Stimulated activated CD8-positive, alpha-beta memory T cell treated with anti-CD3 and anti-CD28 coated beads, Interleukin-7, amount 100 ng/mL, for 1 hour (primary cell): ENCODE measurements at places on chromosomes 7 and 10.

DNA sequence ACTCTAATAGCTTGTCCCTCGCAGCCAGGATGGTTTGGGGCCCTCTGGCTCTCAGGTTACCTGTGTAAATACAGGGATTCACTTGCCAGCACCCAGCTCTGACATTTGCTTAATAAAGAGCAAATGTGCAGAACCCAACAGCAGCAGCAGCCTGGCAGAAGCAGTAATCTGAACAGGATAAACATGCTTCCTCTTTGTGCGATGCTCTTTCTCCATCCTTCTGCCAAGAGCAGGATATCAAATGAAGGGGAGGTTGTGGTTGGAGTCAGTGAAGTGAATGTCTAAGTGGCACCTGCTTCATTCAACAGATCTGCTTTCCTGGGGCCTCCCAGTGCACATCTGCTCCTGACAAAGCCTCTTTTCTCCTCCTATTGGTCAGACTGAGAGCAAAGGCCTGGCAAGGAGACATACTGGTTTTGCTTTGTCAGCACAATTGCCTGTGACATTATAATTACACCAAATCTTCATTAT lies 130.3 kb downstream of the NRF1 start:
- DNase-seq = no peak

- DNase-seq = no peak
Observed at GRCh38 chr7:112195717-112196116, 10.5 kb downstream of the DOCK4 start.

- no peak for DNase-seq
Observed at GRCh38 chr10:96118604-96119450, 11.3 kb upstream of the ZNF518A start.

DNA sequence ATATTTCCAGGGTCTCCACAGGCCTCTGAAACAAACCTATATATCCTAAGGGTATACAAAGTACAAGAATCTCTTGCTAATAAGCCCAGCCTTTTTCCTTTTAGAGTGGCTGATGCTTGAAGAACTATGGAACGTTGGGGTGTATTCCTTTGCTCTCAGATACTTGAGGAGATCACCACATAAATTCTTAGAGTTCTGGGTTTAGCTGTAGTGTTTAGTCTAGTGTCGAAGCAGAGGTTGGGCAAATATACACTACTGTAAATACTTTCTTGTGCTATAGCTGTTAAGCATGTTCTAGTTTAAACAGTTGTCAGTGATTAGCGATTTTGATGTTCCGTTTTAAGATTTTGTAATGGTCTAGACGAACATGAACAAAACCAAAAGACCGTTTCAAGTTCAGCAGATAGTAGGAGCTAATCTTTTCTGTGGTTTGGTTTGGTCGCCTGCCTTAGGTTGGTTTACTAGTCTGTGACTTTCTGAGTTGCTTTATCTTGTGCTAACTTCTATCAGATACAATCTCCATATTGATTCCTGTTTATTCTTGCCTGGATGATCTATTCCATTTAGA lies 229.6 kb downstream of the NSUN6 start:
- DNase-seq = no peak

DNA sequence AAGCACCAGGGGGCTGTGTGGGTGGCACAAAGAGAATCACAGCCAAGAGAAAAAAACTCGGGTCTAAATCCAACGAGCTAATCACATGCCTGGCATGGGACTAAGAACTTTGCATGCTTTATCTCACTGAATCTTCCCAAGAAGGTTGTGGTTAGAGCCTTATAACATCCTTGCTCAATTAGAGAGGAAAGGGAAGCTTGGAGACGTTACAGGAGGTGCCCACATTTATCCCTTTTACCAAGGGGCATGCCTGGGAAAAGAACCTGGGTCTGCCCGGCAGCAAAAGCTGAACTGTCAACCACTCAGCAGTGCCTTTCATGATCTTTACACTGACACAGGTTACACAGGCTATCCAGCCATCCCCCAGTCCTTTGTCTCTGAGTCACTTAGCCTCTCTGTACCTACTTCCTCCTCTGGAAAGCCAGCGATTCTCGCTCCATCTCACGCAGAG lies 190.1 kb downstream of the PRPF18 start:
- no peak for DNase-seq

DNA sequence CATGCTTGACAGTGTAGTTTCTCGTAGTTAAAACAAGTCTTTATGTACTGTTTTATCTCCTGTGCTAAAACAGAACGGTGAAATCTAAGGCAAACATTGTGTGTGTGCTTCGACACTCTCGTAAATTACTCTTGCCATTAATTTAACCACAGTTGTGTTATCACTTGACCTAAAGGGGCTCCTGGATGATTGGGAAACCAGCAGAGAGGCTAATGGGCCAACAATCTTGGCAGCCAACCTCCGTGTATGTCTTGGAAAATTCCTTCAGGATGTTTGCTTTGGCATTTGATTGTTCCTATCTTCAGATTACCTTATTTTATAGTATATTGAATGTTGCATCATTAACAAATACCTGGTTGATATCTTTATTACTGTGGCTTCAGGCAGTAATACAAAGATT lies 409.5 kb downstream of the SDK1 start:
- DNase-seq = no peak

- no peak for DNase-seq
Observed at GRCh38 chr7:51929818-51930217, 613.2 kb upstream of the COBL start.

DNA sequence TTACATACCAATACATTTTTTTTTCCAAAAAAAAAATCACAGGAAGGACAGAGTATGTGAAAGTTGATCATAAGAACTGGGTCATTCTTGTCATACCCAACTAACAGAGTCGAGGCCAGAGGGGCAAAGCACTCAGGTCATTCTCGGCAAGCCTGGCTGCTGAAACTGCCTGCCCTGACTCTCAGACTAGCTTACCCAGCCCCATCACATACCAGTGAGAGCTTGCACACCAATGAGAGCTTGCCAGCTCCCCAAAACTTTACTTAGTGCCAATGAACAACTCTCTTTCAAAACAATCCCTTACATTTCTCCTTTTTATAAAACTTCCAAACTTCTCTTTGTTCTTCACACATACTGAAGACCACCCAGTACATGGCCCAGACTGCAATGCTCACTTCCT lies 48.9 kb downstream of the VOPP1 start:
- DNase-seq = no peak

DNA sequence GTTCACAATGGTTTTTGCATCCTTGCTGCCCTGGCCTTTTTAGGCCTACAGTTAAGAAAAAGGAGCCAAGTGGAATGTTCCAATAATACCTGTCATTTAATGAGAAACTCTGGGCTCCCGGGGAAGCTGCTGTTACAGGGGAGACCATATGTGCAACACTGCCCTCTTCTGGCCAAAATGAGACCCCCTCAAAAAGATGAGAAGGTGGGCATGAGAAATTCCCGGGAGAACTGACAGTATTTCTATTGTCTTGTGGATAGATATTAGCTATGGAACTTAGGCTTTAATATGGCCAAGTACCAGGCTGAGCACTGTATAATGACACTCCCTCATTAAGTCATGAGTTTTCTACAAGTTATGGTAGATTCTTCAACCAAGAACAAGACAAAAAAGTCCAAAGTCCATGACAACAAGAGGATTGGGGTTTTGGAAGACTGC lies 99.4 kb downstream of the CCDC3 start:
- peak; percentile 5 for DNase-seq

- DNase-seq = no peak
Observed at GRCh38 chr10:33876584-33877400, 542.3 kb upstream of the NRP1 start.

GRCh38 chr10:6297951-6298381 lies 95.2 kb downstream of the PFKFB3 start:
- no peak for DNase-seq

- no peak for DNase-seq
Observed at GRCh38 chr10:121615435-121615793, 17.2 kb upstream of the FGFR2 start.

GRCh38 chr7:32048970-32049491 lies 21.2 kb downstream of the PDE1C start:
- no peak for DNase-seq

GRCh38 chr7:4665661-4666060 lies 16.4 kb upstream of the FOXK1 start:
- DNase-seq = no peak

DNA sequence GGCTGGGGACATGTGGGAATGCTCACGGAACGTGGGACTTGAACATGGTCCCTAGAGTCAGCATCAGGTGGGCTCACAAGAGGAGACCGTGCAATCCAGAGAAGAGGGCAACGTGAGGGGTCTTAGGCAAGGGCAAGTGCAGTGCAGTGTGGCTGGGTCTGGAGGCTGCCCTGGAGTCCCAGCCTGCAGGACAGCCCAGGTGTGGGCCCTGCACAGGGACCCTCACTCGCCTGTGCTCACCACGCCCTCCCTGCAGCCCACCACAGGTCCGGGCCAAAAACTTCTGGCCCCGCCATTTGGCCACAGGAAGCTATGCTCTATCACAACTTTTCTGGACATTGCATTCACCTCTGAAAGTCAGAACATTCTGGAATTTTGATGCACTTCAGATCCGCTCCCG lies 133.5 kb downstream of the PAXIP1 start:
- DNase-seq = no peak

DNA sequence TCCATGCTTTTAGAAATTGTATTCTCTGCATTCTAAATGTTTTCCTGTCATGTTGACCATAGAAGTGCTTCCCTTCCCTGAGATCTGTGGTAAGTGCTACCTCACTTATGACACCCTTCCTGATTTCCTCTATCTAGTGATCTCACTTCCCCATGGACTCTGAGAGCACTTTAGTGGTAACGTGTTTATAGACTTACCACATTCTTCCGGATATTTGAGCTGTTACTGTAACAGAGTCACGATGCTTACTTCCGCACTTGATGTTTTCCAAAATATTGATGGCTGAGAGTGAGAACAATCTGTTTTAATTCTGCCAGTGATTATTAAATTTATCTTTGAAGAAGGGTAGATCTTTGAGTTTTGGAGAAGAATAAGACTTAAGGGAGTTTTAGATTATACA lies 60.1 kb upstream of the NAMPT start:
- DNase-seq = no peak

GRCh38 chr10:3025026-3025683 lies 42.2 kb upstream of the PFKP start:
- no peak for DNase-seq

DNA sequence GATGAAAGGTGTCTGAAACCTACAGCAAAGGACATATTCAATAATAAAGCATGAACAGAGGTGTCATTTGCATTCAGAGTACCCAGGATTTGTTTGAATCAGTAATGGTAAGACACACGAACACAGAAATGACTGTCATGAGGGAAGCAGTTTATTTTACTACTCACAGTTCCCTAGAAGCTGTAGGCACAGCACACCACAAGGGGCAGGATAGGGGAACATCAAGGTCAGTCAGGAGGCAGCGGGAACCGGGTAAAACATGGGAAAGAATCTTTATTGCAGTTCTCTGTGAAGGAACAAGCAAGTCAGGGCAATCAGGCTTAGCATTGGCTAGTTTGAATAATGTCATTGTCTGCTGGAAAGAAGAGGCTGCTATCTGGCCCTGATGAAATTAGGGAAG lies 70.2 kb upstream of the PDSS1 start:
- DNase-seq = no peak

GRCh38 chr10:128287921-128288320 lies 161.7 kb upstream of the MKI67 start:
- DNase-seq = no peak

DNA sequence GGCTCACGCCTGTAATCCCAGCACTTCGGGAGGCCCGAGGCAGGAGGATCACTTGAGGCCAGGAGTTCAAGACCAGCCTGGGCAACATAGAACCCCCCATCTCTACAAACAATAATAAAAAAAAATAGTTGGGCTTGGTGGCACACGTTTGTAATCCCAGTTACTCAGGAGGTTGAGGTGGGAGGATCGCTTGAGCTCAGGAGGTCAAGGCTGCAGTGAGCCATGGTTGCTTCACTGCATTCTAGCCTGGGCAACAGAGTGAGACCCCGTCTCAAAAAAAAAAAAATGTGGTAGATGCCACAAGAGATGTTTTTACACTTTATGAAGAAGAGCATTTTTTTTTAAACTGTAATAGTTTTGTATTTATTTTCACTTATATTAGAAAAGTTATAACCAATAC lies 12.8 kb downstream of the NYAP1 start:
- DNase-seq = no peak

- no peak for DNase-seq
Observed at GRCh38 chr10:62594093-62594520, 210.4 kb upstream of the ADO start.

GRCh38 chr7:145378197-145378596 lies 542.3 kb upstream of the TPK1 start:
- DNase-seq = no peak

DNA sequence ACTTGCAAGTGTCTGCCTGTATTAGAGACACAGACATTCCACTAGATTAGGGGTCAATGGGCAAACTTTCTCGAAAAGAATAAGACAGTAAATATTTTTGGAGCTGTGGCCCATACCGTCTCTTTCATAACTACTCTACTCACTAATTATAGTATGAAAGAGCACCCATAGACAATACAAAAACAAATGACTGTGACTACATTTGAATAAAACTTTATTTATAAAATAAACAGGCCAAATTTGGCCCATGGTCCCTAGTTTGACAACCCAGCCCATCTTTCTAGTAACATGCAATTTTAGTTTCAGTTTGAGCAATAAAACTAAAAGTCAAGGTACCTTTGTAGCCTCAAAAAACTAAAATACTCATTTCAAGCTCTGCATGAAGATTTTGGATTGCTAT lies 294.6 kb downstream of the PARD3 start:
- DNase-seq = no peak

- DNase-seq = no peak
Observed at GRCh38 chr10:129219364-129219763, 247.7 kb upstream of the MGMT start.

GRCh38 chr7:94044806-94045205 lies 40.7 kb upstream of the BET1 start:
- DNase-seq = no peak

GRCh38 chr7:50166997-50167965 lies 74.2 kb upstream of the ZPBP start:
- no peak for DNase-seq

- no peak for DNase-seq
Observed at GRCh38 chr7:132735476-132735875, 159.2 kb upstream of the PLXNA4 start.

DNA sequence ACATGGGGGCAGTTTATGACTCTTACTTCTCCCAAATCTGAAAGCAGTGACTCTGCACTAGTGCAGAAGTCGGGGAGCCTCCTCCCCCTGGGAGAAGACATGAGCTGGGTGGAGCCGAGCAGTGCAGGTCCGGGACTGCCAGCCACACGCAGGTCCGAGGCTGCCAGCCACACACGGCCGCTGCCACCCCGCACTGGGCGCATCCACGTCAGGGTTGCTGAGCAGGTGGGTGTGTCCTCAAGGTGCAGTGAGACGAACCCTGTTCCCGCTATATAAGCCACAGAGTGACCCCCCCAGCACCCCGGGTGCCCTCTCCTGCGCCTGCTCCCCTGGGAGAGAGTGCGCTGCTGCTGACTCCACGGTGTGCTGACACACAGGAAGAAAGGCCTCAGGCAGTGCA lies 430.2 kb downstream of the PTPRN2 start:
- no peak for DNase-seq

DNA sequence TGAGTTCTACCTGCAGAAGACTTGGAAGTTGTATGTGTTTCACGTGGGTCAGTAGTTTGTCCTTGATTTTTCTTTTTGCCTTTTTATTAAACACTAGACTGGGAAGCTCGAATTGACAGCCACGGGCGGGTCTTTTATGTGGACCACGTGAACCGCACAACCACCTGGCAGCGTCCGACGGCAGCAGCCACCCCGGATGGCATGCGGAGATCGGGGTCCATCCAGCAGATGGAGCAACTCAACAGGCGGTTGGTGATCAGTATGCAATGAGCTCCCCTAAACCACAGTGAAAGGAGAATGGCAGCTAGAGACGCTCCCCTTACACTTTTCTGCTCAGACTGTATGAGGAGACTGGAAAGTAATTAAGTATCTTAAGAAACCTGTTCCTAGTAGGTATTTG lies 126.7 kb upstream of the STK17A start:
- DNase-seq = no peak
